ENCODE measurements at places on chromosomes 3 and 15.
A peak's percentile ranks its signal among the peaks of the same experiment; 100 is the strongest.

DNA sequence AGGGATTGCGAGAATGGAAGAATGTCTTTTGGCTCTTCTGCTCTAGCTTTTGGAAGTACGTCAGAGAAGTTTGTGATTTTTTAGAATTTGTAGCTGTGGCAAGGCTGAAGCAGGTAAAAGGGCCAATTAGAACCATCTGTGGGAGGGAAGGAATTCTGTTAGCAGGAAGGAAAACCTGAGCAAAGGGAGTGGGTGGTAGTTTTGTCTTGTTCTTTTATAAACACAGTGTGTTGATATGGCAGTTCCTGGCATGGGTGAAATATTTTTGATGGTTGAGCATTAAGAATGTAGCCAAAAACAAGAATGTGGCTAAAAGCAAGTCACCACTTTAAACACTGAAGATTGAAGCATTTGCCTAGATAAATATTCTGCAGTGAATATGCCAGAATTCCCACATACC, 23.8 kb downstream of the DAG1 start:
- no peak for DNase-seq

DNA sequence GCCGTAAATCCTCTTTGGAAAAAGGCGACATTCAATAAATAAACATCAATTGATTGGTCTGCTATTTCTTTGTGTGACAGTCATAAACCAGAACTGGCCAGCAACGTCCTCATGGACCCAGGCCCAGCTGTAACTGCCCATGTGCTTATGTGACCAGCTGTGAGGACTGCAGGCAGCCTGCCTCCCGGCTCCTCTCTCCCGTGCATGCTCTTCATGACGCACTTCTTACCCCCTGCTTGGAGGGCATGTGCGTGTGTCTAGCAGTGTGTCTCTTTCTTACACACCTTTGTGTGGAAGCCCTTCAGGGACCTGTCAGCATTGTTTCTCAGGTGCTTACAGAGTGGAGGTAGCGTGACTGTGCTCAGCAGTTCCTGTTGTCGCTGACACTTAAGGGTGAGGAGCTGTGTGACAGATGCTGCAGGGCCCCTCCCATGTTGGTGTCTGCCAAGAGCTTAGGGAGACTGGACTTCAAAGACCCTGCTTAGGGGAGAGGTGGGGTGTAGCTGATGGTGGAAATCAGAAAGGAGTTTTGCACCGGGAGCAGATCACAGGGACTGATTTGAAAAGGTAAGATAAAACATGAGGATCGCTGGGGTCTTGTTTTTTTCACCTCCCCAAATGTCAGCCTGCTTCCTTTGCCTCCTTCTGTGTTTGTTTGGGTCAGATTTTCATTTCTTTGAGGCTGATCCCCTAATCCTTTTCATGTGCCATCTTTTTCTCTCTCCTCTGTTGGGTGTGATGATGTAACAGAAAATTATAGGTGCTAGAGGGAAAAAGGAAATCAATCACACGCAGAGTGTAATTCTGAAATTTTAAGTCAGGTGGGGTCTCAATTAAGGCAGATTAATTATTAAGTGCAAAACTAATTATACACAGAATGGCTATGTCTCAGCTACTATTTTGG, 2.1 kb downstream of the PODXL2 start:
- DNase-seq = no peak

- DNase-seq = no peak
These were observed 96.3 kb upstream of the DLG1 start for GRCh38 chr3:197394464-197395321.

- DNase-seq = no peak
These were observed 140.4 kb downstream of the NFKBIZ start for GRCh38 chr3:101989578-101990200.

- DNase-seq = no peak
These were observed 66.9 kb downstream of the KLF15 start for GRCh38 chr3:126290325-126290724.

DNA sequence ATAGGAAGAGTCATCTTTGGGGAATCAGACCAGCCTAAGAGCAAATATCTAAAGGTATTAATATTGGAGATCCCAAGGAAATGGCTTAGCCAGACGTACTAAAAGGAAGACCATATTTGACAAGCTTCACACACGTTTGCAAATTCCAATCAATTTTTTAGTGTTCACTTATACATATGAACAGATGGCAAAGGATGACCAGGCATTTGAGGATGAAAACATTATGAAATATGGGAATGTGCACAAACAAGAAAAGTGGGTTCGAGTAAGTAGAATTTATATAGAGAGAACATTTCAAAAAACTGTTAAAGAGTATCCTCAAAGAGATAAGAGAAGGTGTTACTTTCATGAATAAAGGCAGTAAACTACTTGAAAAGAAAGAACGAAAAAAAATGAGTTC, 25.9 kb upstream of the CRYBG3 start:
- no peak for DNase-seq

GRCh38 chr3:27484015-27484844, at the start of gene SLC4A7:
TSS of gene SLC4A7 (minus strand) at chr3:27484384. CDS start at chr3:27484126, 258 bp downstream.
- peak; percentile 80 for DNase-seq

GRCh38 chr3:102745881-102746280, 311.1 kb downstream of the ZPLD1 start:
- DNase-seq = no peak

DNA sequence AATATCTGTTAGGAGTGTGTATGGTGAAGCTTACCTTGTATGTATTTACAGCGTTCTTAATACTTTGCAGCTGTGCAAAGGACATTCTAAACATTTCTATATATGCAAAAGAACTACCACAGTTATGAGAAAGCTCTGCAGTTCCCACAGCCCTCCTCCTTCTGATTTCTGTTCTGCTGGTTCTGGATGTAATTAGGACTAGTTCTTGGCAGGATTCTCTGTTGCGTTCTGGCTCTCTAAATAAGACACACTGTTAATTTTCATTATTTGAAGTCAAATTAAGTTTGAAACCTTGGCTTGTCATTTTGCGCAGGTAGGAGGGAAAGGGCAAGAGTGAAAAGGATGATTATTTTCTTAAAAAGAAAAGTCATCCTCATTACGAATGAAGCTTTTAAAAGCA, 76.4 kb downstream of the FNDC3B start:
- DNase-seq = no peak

GRCh38 chr15:41281236-41281635, 50.2 kb downstream of the CHP1 start:
- no peak for DNase-seq

GRCh38 chr3:55442861-55443260, 44.2 kb downstream of the WNT5A start:
- DNase-seq = no peak

DNA sequence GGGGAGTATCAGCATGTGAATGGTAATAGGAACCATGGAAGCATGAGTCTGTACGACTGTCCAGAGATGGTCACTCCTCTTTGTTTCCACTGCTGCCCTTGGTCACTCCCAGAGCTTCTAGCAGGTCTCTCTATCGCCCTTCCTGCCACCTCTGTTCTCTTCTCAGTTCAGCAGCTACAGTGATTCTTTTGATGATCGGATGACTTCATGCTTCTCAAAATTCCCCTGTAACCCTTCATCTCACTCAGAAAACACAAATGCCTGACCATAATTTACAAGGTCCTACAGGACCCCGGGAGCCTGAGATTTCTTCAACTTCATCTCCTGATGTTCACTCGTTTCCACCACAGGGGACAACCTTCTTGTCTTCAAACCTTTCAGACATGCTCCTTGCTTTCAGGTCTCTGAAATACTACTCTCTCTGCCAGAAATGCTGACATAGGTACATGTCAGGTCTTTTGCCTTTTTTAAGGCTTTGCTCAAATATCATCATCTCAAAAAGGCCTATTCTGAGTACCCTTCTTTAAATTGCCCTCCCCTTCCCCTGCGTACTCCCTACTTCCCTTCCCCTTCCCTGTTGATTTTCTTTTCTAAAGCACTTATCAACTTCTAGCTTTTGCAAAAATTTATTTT, 42.1 kb upstream of the BHLHE40 start:
- DNase-seq = no peak

All from NCI-H1436 treated with DMSO at 0.1 percent for 48 hours (cell line).